ENCODE measurements at places on chromosomes 6 and 20.
A peak's percentile ranks its signal among the peaks of the same experiment; 100 is the strongest.

GRCh38 chr20:5667705-5668528 lies 82.3 kb upstream of the SHLD1 start:
- DNase-seq, result no peak

- DNase-seq, result no peak
These were observed 130.5 kb downstream of the CEBPB start for GRCh38 chr20:50320901-50321796.

DNA sequence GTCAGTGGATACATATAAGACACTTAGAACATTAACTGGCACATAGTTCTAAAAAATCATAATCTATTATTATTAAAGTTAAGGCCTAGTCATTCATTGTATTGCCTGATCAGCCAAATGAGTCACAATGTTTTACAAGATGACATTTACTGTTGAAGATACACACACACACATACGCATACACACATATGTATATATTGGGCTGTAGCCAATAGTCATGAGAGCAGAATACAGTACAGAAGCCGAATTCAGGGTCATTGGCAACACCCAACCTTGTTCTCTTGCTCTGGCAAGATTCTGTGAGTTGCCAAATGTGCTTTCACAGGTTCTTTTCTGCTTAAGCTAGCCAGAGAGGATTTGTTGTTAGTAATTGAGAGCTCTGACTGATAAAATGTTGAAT lies 922.8 kb upstream of the MAP3K7 start:
- no peak for DNase-seq

DNA sequence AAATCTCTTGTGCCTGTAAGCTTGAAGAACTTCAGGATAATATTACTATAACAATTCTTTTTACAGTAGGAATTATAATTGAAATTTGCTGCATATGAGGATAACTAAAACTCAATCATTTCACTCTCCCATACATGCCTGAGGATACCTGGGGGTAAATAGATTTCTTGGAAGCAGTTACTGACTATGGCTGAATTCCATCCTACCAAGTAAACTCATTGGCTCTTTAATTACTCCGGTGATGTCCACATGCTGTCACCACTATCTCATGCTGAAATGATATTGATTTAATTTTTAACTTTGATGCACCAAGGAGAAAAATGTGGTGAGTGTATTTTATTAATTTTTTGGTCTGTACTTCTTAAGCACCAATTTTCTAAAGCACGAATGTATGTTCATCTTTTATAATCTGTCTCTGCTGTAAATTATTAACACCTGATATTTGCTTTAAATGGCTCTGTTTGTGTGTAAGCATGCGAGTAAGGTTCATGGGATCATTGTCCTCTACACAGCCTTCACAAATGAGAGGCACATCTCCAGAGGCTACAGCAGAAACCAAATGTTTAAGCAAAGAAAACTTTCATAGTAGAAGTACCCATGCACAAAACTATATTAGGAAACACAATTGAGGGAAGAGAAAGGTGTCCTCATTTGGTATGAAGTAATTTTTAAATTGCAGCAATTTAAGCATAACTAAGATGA lies 164.2 kb upstream of the POU3F2 start:
- no peak for DNase-seq

- DNase-seq, result no peak
These were observed 7.7 kb downstream of the LRP11 start for GRCh38 chr6:149856256-149856994.

DNA sequence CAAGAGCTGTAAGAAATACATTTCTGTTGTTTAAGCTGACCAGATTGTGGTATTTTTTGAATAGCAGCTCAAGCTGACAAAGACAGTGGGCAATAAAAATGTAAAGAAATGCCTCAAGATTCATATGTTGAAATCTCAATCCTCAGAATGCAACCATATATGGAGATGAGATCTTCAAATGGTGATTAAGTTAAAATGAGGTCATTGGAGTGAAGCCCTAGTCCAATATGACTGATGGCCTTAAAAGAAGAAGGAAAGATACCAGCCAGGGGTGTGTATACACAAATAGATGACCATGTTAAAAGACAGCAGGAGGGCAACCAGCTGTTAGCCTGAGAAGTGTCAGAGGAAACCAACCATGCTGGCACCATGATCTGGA lies 7.1 kb upstream of the DDO start:
- no peak for DNase-seq

GRCh38 chr6:167647306-167647705 lies 179.4 kb upstream of the AFDN start:
- no peak for DNase-seq

- DNase-seq, result no peak
These were observed 65.6 kb upstream of the ARMH2 start for GRCh38 chr6:24864343-24864742.

DNA sequence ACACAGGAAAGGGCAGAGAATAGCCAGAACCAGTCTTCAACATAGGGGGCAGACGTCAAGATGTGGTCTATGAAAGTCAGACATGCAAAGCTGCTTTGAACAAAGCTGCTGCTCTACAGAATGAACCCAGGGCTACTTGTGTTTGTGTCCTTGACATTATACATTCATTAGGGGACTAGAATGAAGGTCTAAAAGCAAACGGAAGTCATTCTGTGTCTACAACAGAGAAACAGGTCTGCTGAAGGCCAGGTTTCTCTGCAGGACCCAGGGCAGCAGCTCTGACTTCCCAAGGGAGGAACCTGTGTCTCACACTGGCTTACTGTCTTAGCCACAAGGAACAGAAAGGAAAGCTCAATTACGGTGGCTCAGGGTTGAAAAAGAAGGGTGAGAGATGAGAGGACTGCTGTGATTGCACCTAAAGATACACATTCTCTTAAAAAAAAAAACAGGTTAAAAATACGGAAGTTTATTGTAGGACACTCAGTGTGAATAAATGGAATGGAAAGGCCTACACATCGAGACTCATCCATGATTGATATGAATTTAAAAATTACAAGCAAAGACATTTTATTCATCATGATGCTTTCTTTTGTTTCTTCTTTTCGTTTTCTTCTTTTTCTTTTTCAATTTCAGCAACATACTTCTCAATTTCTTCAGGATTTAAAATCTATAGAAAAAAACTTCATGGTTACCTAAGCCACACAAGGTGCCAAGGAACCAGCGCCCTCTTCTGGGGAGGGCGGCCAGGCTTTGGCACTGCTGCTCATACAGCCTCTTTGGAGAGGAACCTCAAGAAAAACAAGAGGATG lies 6.7 kb downstream of the PSMA7 start:
- peak; percentile 22 for DNase-seq

DNA sequence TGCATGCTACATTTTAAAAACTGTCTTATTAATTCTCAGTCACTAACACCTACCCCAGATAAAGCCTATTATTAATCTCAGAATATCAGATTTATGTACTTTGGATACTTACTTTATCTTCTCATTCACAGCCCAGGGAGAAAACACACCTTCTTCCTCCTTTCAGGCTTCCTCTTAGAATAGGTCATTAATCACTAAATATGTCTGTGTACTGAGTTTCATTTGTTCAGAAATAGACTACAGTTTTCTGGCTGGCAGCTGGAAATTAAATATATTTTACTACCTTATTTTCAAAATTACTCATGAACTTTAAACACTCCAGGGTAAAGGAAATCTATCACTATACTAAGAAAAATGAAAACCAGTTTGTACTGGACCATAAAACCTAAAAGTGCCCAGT lies 147.7 kb upstream of the DST start:
- DNase-seq, result no peak

- no peak for DNase-seq
These were observed 137.0 kb upstream of the HEY2 start for GRCh38 chr6:125612345-125612846.

GRCh38 chr20:46207793-46208192 lies 89.7 kb downstream of the CD40 start:
- DNase-seq, result no peak

- DNase-seq, result no peak
These were observed 333.6 kb downstream of the BTBD9 start for GRCh38 chr6:38305995-38306681.

GRCh38 chr6:106188104-106188794 lies 102.1 kb downstream of the PRDM1 start:
- no peak for DNase-seq

DNA sequence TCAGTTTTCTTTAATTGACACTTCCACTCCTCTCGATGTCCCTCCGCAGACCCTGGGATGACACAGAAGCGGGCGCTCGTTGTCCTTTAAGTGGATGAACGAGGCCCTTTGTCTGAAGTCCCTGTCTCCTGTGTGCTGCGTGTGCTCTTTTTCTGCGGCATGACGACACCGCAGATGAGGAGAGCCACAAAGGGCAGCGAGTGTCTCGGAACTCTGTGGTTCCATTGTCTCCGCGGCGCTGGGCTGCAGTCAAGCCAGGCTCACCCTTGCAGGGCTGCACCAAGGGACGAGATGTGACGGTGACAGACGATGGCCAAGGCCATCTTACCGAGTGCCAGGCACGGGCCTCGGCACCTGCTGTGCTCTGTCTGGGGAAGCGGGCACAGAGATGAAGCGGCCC lies 10.6 kb downstream of the PRR18 start:
- DNase-seq, result no peak

DNA sequence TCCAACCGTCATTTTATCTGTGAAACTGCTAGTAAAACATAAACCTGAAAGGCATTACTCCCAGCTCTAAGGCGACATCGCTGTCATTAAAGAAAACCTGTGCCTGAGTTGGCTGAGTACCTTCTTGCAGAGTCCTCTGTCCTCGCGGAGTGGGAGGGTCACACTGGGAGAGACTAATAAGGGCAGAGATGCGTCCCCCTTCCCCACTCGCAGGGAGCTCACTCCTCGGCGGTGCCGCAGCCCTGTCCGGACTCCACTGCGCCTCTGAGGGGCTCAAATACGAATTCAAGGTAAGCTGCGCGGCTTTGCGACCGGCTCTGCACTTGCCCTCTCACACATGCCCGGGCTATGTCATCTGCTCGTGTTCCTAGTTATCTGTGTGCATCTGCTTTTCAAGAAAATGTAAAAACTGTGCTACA lies at the start of gene COL19A1:
TSS of gene COL19A1 (plus strand) at position 206 of the 419 bp plus-strand sequence. CDS start 13,012 bp downstream, outside the sequence.
- no peak for DNase-seq

GRCh38 chr6:48985025-48985424 lies 478.0 kb downstream of the MMUT start:
- DNase-seq, result no peak

- DNase-seq, result no peak
These were observed 14.5 kb downstream of the NOL7 start for GRCh38 chr6:13629459-13630116.

DNA sequence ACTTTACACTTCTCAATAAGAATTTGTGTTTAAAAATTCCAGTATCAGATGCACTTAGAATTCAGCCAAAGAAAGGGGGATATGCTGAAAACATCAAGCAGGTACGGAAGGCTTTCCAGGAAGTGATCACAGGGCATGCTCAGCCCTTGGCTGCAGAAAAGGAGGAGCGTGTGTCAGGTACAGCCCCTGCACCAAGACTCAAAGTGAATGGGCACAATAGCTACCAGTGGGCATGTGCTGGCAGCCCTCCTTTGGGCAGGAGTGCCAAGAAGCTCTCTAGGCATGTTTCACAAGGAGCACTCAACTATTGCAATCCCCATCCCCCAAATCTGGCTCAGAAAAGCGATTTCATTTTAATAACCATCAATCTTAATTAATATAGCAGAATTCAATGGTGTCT lies 298.8 kb downstream of the GMDS start:
- DNase-seq, result no peak

DNA sequence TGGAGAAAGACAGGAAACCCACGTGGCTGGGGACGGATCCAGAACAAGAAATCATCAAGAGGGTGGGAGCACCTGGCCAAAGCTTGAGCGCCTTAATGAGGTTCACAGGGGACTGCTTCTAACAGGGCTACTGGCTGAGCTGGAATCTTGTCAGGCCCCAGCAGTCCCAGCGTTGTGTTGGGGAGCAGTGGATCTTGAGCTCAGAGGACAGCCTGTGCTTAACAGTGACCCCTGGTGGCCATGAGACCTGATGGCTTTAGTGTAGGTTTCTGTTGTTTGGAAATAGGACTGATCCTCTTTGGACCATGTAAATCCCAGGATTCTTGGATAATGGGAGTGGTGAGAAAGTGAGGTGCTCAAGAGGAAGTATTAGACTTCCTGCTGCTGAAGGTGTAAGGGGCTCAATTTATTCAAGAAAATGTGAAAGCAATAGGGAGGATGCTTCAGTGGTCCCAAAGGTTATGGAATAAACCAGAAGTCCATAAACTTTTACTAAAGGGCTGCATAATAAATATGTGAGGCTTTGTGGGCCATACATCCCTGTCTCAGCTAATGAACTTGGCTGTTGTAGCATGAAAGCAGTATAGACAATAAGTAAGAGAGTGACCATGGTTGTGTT lies 216.2 kb downstream of the NFATC2 start:
- DNase-seq, result no peak

- DNase-seq, result no peak
These were observed 3.0 kb upstream of the UQCC2 start for GRCh38 chr6:33714385-33715040.

DNA sequence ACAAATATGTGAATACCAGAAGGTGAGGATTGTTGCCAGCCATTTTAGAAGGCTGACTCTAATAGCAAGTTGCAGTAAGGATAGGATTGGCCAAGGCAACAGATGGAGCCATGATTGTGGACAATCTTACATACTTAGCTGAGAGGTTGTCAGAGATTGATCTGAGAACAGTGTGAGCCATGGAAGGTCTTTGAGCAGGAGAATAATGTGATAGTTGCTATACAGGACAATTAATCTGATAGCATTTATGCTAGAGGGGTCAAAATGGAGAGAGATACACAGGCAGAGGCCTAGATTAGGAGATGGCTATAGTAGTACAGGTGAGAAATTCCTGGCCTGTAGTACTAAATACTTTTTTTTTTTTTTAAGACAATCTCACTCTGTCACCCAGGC lies 23.8 kb downstream of the PPARD start:
- no peak for DNase-seq

DNA sequence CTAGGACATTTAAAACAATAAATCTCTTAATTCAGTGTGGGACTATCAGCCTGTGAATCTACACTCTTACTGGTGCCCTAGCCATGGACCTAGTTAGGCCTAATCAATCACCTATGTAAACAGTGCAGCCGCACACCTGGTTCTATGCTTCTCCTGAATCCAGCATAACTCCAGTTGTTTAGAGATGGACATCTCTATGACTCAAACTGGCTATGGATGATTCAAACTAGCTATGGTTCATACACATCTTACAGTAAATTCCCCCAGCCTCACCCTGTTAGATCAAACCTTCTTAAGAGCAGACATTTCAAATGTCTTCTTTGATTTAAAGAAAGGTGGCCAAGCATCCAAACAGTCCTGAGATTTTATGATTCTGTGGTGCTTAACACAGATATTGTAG lies 34.7 kb downstream of the SLC35B3 start:
- no peak for DNase-seq

- no peak for DNase-seq
These were observed 76.2 kb upstream of the BCLAF1 start for GRCh38 chr6:136365776-136366354.

GRCh38 chr6:39389484-39389767 lies 66.9 kb upstream of the KCNK16 start:
- DNase-seq, result no peak

DNA sequence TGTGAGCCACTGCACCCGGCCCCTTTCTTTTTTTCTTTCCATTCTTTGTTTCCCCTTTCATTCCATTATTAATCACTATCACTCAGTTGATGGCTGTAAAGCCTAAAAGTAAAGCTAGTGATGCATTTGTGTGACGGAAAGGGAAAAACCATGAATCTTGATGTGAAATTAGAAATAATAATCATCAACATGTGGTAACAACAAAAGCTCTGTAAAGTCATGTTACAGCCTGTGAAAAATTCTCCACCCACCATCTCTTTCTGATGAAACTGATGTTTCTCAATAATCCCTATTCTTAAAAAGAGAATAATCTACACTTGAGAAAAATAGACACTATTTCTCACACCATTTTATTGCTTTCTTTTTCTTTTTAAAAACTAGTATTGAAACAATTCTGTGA lies 80.0 kb downstream of the CRYBG1 start:
- no peak for DNase-seq

Measured in activated naive CD8-positive, alpha-beta T cell treated with anti-CD3 and anti-CD28 coated beads, Interleukin-2, amount 50 U/mL, for 16 hours (primary cell).